ENCODE measurements at places on chromosomes 1 and 21.

- no peak for DNase-seq
These were observed 39.7 kb downstream of the MAP3K21 start for GRCh38 chr1:233367057-233367803.

DNA sequence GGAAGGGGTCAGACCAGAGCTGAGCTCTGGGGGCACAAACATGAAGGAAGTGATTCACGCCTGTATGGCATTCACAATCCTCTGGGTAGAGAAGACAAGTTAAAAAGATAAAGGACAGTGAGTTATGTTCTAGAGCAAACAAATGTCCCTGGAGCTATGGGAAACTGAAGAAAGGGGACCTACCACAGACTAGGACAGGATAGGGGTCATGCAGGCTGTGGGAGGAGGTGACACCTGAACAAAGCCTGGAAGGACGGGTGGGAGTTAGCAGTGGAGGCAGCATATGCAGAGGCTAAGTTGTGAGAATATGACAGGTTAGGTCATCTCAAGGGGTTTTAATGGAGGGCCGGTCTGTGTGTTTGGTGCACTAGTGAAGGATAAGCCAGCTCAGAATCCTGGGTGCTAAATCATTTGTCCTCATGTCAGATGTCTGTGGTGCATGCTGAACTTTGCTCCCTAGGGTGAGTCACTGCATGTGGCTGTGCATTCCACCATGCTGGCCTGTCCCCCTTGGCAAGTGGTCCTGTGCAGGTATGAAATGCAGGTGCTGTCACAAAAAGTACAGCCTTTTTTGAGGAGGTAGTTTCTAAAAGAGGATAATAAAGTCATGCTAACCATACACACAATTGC, 28.5 kb downstream of the TNN start:
- no peak for DNase-seq

- no peak for DNase-seq
These were observed 467.6 kb upstream of the PKN2 start for GRCh38 chr1:88216441-88216840.

DNA sequence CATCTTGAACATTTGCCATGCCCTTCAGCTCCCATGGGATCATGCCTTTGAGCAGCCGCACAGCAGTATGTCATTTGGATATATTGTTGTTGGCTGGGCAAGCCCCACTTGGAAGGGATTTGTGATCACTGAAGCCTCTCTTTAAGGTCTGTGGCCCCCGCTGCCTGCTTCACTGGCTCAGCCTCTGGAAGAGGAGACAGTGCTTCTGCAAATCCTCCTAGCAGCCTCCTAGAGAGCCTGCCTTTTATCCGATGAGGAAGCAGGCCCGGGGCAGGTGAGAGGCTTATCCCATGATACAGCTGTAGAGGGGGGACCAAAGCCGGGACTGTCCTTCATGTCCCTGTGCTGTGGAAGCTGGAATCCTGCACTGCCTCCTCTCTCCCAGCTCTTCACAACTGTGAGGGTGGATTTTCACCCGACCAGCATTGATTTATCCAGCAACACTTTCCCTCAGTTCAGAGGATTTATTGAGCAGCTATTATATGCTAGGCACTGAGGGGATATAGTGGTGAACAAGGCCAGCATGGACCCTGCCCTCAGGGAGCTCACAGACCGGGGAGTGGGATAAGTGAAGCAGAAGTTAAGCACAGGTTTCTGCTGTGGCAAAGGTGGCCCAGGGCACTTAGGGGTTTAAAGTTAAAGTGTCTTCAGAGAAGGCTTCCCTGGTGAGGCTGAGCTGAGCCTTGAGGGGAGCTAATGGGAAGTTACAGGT, 3.9 kb downstream of the TMEM61 start:
- no peak for DNase-seq

GRCh38 chr1:48979940-48980339, 203.2 kb upstream of the BEND5 start:
- DNase-seq = no peak

- DNase-seq = no peak
These were observed 152.0 kb upstream of the IGSF21 start for GRCh38 chr1:17955302-17956285.

GRCh38 chr1:115337633-115338456, at the start of gene NGF:
TSS of gene NGF (minus strand) at chr1:115338249. CDS start at chr1:115286795, 51,454 bp downstream.
- no peak for DNase-seq

- DNase-seq = no peak
These were observed 51.3 kb downstream of the ZNHIT6 start for GRCh38 chr1:85656948-85657347.

DNA sequence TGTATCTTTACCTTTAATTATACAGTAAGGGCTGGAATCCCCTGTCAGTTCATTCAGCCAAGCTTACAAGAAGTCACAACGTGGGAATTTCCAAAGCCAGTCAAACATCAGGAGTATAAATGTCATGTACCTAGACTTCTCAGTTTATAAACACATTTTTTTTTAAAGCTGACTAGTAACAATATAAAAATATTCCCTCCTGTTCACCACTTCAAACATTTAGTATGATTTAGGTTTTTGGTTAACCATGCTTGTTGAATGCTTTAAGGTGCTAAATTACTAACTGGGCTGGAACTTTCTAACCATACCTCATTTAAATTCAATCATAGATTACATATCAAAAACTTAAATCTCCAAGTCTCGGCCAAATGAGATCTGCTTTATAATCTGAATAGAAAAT, 44.0 kb downstream of the JAK1 start:
- peak; percentile 70 for DNase-seq

DNA sequence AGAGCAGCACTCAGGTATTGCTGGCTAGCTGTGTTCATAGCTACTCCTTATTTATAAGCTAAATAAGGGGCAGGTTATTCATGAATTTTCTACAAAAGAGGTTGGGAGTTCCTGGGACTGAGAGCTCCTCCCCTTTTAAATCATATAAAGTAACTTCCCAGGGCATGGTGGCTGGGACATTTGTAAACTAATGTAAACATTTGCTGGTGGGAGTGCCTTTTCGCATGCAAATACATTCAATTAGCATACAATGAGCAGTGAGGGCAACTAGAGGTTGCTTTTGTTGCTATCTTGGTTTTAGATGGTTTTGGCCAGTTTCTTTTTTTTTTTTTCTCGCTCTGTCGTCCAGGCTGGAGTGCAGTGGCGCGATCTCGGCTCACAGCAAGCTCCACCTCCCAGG, 43.4 kb downstream of the GNPAT start:
- DNase-seq = no peak

GRCh38 chr1:212040629-212041412, 5.3 kb downstream of the DTL start:
- no peak for DNase-seq

DNA sequence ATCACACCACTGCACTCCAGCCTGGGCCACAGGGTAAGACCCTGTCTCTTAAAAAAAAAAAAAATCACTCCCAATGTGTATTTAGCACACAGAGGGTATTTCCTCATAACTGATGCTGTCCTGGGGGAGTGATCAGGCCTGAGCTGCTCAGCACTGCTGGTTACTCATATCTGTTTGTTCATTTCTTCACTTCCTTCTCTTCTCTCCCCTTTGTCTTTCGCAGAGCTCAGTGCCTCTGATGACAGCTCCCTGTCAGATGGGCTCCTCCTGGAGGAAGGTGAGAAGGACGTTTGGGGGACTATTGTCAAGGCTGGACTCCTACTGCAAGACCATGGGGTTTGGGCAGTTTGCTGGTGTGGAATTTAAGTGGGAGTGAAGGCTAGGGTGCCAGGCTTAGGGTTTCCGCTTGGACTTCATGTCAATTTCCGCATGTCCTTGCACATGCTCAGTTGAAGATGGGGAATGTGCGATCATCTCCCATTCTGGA, 13.0 kb downstream of the INAVA start:
- peak; percentile 89 for DNase-seq

Data from inflammatory macrophage treated with lipopolysaccharide for 4 hours (primary cell).